Renal cortex interstitium (tissue), 15 donors: ENCODE measurements at places on chromosomes 2 and 18. TPM values are rescaled to one million over a fixed set of nuclear protein-coding genes. Genes with fewer than 3 reads are reported as not detected.

FN1 gene
- 503 TPM for polyA plus RNA-seq

SH3RF3 gene
- polyA plus RNA-seq, result 4.2 TPM

GAL3ST2 gene
- 0.19 TPM for polyA plus RNA-seq

IL1F10 gene
- not detected for polyA plus RNA-seq

NT5C1B gene
- polyA plus RNA-seq, result 1.2 TPM
